ENCODE measurements at places on chromosomes 1 and 21.

DNA sequence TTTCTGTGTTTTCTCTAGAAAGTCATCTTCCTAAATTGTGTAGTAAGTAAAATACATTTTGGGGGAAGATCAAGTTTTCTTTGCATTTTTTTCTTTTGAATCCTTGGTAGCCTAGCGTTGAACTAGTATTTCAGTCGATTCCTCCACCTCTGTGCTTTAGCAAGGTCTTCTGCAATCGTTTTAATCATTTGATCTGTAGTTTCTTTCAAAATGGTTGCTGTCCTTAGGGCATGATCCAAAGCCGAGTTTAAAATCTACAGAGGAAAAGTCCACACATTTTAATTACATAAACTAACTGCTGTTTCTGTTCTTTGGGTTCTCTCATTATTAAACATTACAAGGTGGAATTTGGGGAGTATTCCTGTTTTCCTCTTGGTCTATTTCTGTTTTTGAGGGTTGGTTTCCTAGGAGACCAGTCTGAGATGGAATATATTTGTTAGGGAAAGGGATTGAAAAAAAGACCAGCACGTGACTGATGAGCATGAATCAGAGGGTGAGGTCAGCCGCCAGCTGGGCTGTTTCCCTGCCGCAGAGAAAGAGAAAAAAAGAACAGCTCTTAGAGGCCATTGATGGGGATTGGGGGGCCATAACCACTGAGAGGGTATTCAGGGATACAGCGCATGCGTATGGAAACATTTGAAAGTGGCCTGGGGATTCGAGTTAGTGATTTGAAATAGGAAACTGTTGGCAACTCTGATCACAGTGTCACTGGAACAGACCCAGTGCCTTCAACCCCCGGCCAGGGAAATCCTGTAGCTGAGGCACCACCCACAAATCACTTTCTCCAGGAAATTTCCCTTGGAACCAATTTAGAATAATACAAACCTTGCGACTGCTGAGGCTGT is 40.6 kb downstream of the AKNAD1 start:
- DNase-seq: no peak

DNA sequence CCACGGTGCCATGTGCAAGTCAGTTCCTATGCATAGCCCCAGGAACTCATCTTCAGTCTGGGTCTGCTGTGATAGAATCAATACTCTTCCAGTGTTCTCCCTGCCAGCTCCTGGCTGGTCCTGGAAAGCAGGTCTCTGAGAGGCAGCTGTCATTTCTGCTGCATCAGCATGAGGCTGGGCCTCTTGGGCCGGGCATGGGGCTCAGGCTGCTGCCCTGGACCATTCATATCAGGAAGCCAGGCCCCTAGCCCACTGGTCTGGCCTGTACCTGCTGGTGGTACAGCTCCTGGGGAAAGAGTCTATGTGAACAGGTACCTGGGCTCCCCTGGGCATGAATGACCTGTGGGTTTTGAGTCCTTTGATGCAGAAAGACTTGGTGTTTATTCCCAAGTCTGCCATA is 173.6 kb upstream of the CSF3R start:
- DNase-seq: no peak

GRCh38 chr1:175383239-175383638 is 190.7 kb upstream of the KIAA0040 start:
- DNase-seq: no peak

DNA sequence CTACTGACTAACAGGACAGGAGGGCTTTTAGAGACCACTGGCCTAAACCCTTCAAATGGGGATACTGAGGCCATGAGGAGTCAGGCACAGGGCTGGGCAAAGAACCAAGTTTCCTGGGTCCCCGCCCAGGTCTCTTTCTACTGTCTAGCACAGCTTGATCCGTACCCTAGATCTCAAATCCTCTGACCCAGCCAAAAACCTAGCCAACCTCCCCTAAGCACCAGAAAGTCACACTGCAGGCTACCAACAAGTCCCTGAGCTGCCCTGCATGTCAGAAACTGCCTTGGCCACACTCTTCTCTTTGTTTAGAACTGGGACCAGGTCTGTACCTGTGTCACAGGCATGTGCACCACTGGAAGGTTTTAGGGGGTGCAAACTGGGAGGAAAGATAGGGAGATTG is 33.6 kb downstream of the AHDC1 start:
- no peak for DNase-seq

GRCh38 chr21:45328198-45329091 is 40.8 kb upstream of the POFUT2 start:
- DNase-seq: no peak
